Left forelimb (tissue), 1 donor: ENCODE measurements at places on chromosomes 12 and 14.
A peak's percentile ranks its signal among the peaks of the same experiment; 100 is the strongest.

DNA sequence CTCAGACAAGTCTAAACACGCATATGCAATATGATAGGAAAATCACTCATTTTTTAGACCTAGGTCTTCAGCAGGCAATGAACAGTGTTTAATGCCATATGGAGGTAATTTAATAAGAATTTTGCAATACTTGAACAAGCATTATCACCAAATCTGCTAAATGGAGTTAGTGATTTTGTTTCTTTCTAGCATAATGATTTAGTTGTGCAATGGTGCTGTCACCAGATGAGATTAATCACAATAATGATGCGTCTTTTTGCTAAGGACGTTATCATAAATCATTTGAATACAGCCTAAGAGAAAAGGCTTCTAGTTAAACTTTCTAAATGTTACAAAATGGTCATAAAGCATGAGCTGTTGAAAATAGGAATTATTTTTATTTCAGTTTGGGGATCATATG is 170.0 kb upstream of the SLC16A7 start:
- DNase-seq, result no peak

- no peak for DNase-seq
These were observed 273.1 kb upstream of the NOVA1 start for GRCh38 chr14:26870722-26871617.

DNA sequence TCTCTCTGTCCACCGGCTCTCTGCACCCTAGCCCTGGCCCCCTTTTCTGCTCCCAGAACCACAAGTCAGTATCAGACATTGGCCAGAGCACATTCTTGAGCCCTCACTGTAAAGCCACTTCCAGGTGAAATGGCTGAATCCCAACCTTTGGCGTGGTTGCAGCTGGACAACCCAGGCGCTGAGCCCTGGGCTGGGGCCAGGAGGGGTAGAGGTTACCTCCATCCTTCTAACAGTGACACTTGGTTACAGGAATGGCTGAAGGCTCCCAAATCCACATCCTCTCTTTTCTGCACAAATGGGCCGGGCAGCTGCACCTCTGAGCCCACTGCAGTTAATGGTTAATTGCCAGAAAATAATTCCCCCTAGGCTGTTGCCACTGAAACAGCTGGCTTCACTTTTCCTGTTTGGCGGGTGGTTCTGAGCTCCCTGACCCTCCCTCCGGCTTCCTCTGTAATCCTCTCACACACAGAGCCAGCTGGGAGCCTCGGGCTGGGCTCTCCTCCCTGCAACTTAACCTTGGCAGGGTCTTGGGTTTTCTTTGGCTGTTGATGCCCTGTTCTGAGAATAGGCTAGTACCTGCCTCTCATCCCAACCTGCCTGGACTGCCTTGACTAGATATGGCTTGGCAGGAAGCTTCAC is 44.1 kb downstream of the TSPAN11 start:
- DNase-seq, result no peak

DNA sequence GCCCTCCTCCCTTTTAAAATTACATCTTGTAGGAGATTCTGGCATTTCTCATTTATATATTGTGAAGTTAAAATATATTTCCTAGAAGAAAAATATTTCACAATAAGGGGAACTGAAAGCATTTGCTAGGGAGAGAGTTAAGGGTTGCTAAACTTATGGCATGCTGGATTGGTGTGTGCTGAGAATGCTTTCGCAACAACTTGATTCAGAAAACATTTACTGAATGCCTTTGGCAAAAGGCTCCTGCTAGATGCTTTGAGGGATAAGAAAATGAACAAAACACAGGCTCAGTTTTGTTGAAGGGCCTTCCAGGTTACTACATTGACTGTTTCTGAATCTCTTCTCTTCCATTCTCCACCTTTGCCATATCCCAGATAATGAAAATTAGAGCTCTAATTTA is 67.5 kb downstream of the DIP2B start:
- no peak for DNase-seq

DNA sequence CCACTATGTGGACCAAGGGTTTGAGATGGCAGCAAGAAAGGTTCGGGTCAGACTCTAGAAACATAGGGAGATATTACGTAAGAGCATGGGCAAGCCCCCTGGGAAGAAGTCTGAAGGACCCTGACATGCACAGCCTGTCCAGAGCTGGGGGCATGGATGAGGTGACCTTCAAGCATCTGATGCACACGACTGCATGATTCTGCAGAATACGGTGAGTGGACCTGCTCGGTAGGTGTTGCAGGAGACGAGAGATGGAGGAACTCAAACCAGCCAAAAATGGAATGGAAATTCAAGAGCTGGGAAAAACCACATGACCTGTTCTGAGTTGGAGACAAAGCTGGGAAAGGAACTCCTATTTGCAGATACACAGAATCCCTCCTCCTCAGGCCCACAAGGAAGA is 43.6 kb downstream of the ANO2 start:
- no peak for DNase-seq

GRCh38 chr14:60309867-60310552 is 61.0 kb downstream of the PPM1A start:
- DNase-seq, result no peak

DNA sequence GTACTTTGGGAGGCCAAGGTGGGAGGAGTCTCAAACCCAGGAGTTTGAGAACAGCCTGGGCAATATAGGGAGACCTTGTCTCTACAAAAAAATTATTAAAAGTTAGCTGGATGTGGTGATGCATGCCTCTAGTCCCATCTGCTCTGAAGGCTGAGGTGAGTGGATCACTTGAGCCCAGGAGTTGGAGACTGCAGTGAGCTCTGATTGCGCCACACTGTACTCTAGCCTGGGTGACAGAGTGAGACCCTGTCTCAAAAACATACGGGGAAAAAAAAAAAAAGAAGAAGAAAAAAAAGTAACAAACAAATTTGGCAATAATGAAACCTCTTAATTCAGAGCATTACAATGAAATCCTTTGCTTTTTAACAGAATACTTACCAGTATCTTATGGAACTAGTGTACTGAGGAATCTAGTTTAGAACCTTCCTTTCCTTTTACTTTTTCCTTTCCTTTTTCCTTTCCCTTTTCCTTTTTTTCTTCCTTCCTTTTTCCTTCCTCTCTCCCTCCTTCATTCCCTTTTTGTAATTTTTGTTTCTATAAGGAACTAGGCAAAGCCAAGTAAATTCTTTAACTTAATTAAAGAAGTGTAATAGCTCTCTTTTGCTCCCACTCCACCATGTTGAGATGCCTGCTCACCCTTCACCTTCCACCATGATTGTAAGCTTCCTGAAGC is 12.2 kb upstream of the CNOT2 start:
- DNase-seq, result no peak

DNA sequence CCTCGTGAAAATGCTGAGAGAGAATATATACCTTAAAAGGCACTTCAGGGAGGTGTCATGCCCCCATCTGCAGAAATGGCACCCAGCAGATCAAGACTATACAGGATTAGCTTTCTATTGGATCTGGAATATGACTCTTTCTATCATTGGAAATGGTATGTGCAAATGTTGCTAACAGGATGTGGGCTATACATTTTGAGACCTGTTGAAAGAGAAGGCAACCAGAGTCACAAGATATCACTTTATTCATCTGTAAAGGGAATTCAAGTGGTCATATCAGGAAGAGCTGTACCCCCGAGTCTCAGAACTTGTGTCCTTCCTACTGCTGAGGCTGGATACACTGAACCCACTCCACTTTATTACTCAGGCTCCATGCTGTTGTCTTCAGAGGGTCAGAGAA is 46.1 kb upstream of the FRMD6 start:
- DNase-seq, result no peak

DNA sequence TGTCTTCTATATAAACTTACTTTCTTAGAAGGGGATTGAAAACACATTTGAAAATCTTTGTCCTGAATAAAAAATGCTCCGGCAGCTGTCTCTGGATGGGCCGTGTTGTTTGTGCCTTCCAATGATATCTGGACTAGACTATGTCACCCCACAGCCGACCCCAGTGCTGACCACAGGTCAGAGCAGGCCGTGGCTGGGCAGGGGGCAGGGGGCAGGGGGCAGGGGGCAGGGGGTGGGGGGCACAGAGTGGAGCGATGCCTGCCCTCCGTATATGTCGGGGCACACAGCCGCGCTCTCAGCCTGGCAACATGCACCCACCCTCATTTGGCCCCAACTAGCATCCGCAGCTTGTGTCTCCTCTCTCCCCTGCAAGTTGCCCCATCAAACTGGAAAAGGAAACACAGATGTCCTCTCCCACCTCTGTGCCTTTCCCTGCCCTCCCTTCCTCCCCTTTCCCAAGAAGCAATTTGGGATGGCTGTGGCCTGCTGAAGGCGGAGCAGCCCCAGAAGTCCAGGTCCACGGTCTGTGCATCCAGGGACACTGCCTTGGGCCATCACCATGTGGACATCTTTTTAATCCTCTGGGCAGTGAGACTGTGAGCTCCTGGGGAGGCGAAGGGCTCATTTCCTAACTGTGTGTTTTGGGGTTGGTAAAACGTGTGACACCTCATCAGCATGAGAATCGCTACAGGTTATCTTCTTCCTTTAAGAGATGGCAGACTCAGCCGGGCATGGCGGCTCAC is 295.7 kb upstream of the RTL1 start:
- DNase-seq, result peak; percentile 38

DNA sequence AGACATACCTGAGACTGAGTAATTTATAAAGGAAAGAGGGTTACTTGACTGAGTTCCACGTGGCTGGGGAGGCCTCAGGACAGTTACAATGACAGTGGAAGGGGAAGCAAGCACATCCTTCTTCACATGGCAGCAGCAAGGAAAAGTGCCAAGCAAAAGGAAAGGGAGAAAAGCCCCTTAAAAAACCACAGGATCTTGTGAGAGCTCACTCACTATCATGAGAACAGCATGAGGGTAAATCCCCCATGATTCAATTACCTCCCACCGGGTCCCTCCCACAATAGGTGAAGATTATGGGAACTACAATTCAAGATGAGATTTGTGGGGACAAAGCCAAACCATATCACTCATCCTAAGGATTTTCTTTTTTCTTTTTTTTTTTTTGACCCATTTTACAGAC is 177.8 kb upstream of the EEA1 start:
- no peak for DNase-seq

GRCh38 chr12:76003355-76003638 is 28.3 kb downstream of the PHLDA1 start:
- no peak for DNase-seq

- no peak for DNase-seq
These were observed 244.9 kb downstream of the ADAMTS20 start for GRCh38 chr12:43307126-43307525.

GRCh38 chr12:116708826-116709756 is 28.8 kb downstream of the SPRING1 start:
- peak; percentile 74 for DNase-seq

DNA sequence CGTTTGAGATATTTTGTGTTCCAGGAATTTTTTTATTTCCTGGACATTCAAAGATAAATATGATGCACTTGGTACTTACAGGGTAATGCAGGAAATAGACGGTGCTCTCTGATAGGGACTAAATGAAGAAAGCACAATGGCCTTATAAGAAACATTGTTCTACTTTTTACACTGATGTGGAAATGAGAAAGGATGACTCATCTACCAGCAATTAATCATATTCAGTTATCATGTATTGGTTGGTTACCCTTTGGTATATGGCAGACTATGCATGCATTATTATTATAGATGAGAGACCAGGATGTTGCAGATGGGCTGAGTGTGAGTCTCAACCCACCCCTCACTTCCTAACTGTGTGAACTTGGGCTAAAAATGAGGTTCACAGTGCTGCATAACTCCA is 222.2 kb downstream of the FLRT2 start:
- DNase-seq, result no peak

GRCh38 chr12:109732321-109733305 is 19.0 kb downstream of the FAM222A start:
- DNase-seq, result peak; percentile 44

GRCh38 chr12:42017051-42017450 is 127.6 kb downstream of the GXYLT1 start:
- DNase-seq, result no peak

DNA sequence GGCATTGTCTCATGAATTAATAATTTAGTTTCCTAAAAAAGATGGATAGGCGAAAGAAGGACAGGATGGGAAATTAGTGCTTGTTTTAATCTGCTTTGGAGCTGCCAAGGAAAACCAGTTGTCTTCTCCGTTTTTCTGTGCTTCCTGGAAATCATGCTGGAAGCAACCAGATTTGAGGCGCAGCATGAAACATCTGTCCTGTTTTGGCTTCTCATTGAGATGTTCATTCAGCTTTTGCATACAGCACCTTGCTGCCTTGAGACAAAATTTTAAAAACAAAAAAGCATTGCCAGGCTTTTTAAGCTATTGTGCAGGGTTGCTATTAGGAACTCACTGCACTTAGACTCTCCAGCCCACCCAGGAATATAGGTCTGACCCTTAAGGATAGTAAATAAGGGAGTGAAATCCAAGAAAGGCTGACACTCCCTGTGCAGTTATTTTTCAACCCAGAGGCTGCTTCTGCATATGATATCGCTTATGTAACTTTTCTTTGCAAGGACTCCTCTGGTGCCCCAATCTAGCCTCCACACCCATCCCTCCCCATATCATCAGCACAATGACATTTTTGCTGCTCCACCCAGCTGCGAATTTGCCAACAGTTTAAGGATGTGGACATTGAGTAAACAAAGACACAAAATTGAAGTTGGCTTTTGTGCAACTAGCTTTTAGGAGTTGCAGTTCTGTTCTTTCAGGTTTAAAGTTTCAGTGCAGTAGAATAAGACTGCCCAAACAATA is 46.9 kb upstream of the MDM1 start:
- DNase-seq, result no peak

GRCh38 chr14:49584058-49584457 is 2.1 kb downstream of the RPS29 start:
- no peak for DNase-seq
